ENCODE measurements at places on chromosomes 3 and 15. TPM values are rescaled to one million over a fixed set of nuclear protein-coding genes. Genes with fewer than 3 reads are reported as not detected.

- DNase-seq: peak; percentile 90
These were observed at the start of gene P4HTM for GRCh38 chr3:48989796-48990635. P4HTM (plus strand) TSS chr3:48990241; CDS start chr3:48990257, 16 bp downstream.

DNA sequence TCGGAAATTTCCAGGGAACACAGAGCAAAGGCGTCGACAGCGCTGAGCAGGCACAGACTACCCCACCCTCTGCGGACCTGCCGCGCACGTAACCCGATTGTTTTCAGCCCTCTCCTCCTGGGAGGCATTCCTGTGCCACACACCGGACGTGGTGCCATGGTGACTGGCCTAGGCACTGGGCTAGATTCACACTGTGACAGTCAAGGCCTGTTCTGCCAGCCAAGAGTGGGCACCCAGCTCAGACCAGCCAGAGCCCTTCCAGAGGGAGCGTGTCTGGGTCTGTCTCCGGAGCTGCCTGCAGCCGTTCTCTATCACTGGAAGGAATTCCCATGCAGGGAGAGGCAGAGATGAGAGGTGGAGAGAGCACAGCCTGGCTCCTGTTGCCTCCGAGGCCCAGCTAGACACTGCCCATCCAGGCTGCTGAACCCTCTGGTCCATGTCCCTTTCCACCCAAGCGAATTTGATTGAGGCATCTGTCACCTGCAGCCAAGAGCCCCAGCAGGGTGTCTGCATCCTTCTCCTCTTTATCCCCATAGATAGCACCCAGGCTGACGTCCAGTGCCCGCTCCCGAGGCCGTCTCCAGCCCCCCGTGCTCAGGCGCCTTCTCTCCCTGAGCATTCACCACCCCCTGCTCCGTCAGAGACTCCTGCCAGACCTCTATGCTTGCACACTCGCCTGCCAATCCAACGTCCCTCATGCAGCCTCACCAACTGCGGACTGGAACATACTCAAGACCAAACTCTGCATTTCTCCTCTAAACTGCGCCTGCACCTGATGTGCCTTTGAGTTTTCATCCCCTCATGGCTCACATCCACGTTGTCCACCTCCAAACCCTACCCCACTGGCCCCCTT, 267.5 kb downstream of the OCA2 start:
- DNase-seq: no peak

DNA sequence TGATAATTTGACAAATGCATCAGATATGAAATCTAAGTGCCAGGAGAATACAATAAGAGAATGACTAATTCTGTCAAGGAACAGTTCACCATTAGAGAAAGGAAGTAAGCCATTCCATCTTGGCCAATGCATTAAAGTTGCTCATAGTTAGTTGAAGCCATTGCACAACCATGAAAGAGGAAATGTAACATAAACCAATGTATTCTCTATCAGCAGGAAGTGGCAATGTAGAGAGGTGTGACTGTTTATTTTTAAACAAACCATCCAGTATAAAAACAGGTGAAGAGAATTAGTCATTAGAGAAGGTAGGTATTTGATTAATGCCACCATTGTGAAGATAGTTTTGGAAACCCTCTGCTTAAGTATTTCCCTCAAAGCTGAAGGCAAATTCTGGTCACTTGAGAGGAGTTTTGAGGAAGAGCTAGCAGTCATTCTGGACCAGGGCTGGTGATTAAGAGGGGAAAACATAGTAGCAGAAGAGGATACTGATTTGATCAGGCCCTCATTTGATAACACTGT, 10.7 kb upstream of the ANXA2 start:
- DNase-seq: no peak

DNA sequence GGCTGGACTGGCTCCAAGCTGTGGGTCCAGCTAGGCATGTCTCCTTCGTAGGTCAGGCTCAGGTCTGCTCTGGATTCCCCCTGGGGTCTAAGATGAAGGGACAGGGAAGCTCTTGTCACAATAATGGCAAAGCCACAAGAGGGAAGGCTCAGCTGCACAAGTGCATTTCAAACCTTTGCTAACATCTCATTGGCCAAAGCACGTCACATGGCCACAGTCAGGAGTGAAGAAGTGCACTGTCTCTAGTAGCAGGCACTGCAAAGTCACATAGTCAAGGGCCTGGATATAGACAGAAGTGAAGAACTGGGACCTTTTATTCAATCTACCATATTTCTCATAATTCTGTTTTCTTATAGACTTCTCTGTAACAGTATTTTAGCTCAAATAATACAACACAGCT, 20.1 kb downstream of the DLEC1 start:
- DNase-seq: no peak

DNA sequence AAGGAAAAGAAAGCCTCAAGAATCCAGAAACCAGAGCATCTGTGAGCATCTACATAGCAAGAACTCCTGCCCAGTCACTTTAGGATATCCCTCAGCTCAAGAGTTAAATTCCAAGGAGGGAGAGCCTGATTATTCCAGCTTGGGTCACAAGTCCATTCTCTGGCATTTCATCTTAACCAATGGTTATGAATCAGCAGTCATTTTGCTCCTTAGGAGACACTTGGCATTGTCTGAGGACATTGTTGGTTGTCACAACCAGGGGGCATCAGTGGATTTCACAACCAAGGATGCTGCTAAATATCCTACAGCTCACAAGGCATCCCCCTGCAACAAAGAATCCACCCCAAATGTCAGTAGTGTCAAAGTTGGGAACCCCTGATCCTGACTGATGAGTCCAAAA, 51.0 kb upstream of the LMCD1 start:
- DNase-seq: no peak

DNA sequence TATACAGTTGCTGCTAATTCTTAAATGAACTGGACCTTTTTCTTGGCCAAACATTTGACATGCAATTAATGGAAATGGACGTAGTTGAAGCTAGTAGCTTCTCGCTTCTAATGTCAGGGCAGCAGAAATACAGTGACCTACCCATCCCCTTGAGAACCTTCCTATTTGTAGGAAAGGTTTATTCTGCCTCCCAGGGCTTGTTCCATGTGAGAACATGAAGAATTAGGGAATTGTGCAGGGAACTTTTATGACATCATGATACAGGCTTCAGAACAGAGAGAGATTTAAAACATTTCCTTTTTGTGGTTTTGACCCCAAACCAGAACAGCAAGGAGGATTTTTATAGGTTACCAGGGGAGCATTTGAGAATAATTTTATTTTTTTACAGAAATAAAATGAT, 406.6 kb upstream of the PPP2R3A start:
- DNase-seq: no peak

GRCh38 chr3:31565288-31565687, 32.6 kb downstream of the STT3B start:
- DNase-seq: no peak

GRCh38 chr3:48407542-48408099, 22.3 kb downstream of the PLXNB1 start:
- DNase-seq: no peak

GRCh38 chr3:149640976-149641728, 16.7 kb downstream of the WWTR1 start:
- DNase-seq: no peak

DNA sequence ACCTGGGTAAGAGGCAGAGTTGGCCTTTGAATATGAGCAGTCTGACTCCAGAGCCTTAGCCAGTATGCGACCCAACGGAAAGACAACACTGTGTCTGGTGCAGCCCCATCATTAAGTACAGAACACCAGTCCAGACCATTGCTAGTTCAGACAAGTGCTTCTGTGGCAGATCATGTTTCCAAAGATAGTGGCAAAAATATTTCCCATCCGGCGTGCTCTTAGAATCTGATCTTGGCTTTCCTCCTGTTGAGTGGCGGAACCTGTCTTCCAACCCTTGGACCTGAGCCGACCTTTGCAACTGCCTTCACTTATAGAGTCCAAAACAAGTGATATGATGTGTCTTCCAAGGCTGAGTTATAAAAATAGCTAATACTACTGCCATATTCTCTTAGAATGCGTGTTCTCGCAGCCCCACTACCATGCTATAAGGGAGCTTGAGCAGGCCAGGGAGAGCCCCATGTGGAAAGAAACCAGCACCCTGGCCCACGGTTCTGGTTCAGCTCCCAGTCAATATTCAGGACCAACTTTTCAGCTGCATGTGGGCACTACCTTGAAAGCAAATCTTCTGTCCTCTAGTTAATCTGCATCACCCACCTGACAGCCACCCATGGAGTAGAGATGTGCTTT, 322.4 kb upstream of the SLCO3A1 start:
- DNase-seq: no peak

- DNase-seq: no peak
These were observed 866.9 kb downstream of the FHIT start for GRCh38 chr3:60384341-60384740.

DNA sequence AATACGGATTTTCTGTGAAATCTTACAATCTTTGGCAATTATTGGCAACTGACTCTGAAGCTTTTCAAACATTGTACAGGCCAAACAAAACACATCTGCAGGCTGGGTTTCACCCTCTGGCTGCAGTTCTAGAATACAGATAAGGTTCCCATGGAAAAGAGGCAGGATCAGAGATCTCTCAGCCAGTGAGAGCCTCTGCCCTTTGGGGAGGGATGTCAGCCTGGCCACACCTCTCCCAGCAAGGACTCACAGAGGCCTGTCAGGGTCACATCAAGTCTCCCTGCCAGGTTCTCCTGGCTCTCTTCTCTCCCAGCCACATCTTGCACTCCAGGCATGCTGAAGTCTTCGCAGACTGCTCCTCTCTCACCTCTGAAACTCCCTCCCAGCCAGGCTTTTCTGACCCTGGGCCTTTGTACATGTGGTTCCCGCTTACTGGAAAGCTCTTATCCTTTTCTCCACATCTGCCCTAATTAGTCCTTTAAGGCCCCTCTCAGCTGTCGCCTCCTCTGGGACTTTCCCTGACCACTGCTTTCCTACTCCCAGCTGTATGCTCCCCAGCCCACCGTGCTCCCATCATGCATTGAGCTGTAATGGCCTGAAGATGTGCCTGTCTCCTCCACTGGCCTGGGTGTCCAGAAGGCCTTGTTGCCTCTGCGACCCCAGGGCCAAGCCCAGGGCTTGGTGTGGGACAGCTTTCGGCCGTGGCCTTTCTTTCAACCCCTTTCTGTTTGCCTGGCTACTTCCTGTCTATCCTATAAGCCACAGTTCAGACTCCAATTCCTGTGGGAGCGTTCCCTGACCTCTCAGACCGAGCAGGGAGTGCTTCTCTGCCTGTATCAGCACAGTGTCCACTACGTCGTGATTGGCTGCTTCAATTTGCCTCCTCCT, 4.3 kb downstream of the RBP1 start:
- DNase-seq: no peak

GRCh38 chr3:171228240-171228639, 201.7 kb upstream of the SLC2A2 start:
- DNase-seq: no peak

DNA sequence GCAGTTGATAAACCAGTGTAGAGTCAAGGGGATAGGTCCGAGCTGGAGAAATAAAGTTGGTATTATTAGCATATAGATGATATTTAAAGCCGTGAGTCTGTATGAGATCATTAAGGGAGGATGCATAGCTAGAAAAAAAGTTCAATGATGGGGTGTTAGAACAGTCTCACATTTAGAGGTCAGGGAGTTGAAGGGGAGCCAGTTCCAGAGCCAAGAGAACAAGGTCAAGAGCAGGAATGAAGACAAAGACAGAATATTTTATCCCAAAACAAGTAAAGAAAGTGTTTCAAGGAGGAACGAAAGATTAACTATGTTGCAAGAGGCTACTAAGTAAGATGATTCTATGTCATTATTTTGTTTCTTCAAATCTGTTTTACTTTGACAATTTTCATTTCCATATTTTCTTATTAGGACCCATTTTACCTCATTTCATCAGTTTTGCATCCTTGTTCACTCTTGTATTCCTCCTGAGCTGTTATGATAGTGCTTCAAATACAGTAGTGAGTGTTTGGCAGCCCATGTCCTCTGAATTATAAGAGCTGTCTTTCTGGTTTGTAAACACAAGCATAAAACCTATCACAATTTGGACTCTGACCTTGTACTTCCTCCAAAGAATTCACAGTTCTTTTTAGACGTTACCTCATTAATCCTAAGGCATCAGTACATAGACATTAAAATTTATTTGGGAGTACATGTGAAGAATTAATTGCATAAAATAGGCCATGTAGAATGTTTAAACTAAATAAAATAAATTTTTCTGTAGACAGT, 695.7 kb upstream of the NECTIN3 start:
- no peak for DNase-seq

- DNase-seq: no peak
These were observed 15.4 kb upstream of the CADM2 start for GRCh38 chr3:84943379-84943778.

- DNase-seq: peak; percentile 36
These were observed 12.3 kb upstream of the ANPEP start for GRCh38 chr15:89826671-89827655.

DNA sequence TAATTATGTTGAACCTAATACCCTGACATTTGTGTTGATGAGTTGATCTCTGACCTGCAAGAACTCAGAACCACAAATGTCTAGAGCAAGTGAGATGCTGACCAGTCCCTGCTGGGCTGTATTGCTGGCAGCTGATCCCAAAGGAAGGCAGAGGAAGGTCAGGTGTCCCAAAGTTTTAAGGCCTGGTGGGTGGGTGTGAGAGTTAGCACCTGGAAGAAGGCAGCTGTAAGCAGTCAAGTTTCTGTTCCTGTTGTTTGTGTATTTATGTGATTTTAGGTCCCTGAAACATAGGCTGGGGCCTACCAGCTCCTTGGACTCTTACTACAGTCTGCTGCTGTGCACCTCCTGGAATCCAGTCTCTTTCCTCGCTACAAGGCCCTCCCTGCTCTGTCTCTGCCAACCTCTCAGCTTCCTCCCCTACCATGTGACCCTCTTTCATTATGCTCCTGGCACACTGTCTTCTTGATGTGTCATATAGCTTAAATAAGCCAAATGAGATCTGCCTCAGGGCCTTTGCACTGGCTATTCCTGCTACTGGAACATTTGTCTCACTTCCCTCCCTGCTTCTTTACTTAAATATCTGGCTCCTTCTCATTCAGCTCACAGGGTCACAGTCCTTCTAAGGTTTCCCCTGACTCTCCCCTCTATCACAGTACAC, 31.0 kb upstream of the ATOSA start:
- no peak for DNase-seq

DNA sequence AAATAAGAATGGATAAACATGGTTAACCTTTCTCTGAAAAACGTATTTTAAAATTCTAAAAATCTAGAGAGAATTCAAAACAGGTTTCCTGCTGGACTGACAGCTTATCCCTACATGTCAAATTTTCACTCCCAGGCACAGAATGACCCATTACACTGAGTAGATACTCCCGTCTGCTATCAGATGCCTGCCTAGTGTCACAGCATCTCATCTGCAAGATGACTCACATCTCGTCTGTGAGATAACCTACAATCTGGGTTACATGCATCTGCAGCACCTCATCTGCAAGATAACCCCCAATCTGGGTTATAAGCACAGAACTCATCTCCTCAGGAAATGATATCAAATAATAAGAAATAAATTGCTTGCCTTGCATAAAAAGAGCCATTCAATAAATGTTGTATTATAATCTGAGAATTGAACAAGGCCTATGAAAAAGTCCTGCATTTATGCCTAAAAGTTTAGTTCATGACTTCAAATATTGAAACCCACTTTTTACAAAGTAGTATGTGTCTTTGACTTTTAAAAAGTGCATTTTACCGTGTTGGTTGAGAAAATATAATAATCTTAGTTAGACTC, 188.3 kb upstream of the THBS1 start:
- DNase-seq: no peak

- DNase-seq: no peak
These were observed 55.2 kb downstream of the COL8A1 start for GRCh38 chr3:99693636-99694035.

Gene POU1F1
- total RNA-seq: not detected

Gene OXTR
- 0.55 TPM for total RNA-seq

Gene REC114
- not detected for total RNA-seq

Gene OR5K2
- total RNA-seq: not detected

Gene WNT5A
- total RNA-seq: 24.5 TPM

Gene ITIH1
- total RNA-seq: not detected

Gene ROBO2
- 27.1 TPM for total RNA-seq

Gene STAG1
- 40.8 TPM for total RNA-seq

Gene SKOR1
- 0.52 TPM for total RNA-seq
